Kidney epithelial cell (primary cell): ENCODE measurements at places on chromosomes 7 and 10. TPM values are rescaled to one million over a fixed set of nuclear protein-coding genes. Genes with fewer than 3 reads are reported as not detected.

Gene CYP26C1
- 0.17 and 0.41 TPM in 2 replicates for total RNA-seq

Gene PPP1R9A
- 13.3 and 19.9 TPM in 2 replicates for total RNA-seq

Gene SORCS1
- total RNA-seq: 2.1 and 2.3 TPM in 2 replicates

Gene SLC13A1
- not detected in 2 replicates for total RNA-seq

Gene CALD1
- total RNA-seq: 242 and 255 TPM in 2 replicates

Gene IGFBP3
- 152 and 162 TPM in 2 replicates for total RNA-seq

Gene UFSP1
- total RNA-seq: 1.6 and 4.3 TPM in 2 replicates

Gene C10orf62
- not detected in 2 replicates for total RNA-seq

Gene FGFBP3
- 0.42 and 1.2 TPM in 2 replicates for total RNA-seq

Gene HILPDA
- 13.6 and 15.6 TPM in 2 replicates for total RNA-seq

Gene SCIN
- total RNA-seq: 8.6 and 14.7 TPM in 2 replicates

Gene BAMBI
- 28.5 and 34.6 TPM in 2 replicates for total RNA-seq

Gene PLAC9
- total RNA-seq: not detected in 2 replicates

Gene BMI1
- total RNA-seq: 54.6 and 60.5 TPM in 2 replicates

Gene PKD2L1
- total RNA-seq: not detected in 2 replicates

Gene GPR85
- 0.42 TPM in 1 of 2 replicates, not detected in the other for total RNA-seq

Gene TRIM50
- not detected in 2 replicates for total RNA-seq

Gene FAM237B
- total RNA-seq: not detected in 2 replicates

Gene FBXL13
- 3.1 and 3.6 TPM in 2 replicates for total RNA-seq

Gene SPDYE11
- not detected in 2 replicates for total RNA-seq

Gene CPA1
- not detected in 2 replicates for total RNA-seq

Gene AKR1E2
- total RNA-seq: 1.9 and 5.6 TPM in 2 replicates

Gene SDK1
- 3.9 and 5.0 TPM in 2 replicates for total RNA-seq

Gene CRYGN
- 0.84 and 2.1 TPM in 2 replicates for total RNA-seq

Gene PANK1
- total RNA-seq: 3.8 and 4.7 TPM in 2 replicates

Gene EPHA1
- total RNA-seq: 7.9 and 27.5 TPM in 2 replicates
